ENCODE measurements at places on chromosomes 2 and 18.
A peak's percentile ranks its signal among the peaks of the same experiment; 100 is the strongest.

DNA sequence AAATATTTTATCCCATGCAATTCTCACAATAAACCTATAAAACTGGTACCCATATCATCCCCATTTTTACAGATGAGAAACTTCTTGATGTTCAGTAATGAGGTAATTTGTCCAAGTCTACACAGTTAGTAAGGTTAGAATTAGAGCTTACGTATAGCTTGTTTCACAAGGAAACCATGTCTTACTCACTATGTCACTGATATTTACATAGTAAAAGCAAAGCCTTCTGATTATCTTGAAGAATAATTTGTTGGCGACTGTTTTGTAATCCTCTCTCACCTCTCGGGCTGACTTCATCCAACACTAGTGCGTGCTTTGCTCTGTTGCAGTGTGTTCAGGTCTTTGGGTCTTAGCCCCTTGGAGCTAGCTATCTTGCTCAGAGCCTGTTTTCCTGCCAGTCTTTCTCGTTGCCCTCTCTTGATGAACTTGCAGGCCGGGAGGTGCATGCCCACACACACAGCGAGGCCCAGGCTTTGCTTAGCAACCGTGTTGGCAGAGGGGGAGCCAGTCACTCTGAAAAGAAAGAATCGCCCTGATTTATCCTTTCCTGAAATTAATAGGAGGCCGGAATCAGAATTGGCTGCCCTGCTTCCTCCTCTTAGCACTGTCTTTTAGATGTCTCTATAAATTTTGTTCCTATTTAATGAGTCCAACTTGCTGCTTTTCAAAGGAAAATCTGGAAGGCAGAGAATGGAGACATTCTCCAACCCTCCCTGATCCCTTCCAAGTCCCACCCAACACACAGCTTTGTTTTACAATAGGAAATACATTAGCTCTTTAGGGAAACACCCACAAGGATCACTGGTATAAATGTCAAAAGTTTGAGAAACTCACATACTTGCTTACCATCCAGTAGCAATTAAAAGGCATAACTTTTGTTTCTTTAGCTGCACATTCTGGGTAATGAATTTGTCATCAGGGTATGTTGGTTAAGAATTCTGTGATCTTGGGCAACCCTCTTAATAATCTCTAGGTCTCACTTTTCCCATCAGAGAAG, 97.6 kb upstream of the SEC11C start:
- no peak for DNase-seq

- DNase-seq: no peak
Observed at GRCh38 chr2:147231607-147232006, 613.2 kb upstream of the ACVR2A start.

DNA sequence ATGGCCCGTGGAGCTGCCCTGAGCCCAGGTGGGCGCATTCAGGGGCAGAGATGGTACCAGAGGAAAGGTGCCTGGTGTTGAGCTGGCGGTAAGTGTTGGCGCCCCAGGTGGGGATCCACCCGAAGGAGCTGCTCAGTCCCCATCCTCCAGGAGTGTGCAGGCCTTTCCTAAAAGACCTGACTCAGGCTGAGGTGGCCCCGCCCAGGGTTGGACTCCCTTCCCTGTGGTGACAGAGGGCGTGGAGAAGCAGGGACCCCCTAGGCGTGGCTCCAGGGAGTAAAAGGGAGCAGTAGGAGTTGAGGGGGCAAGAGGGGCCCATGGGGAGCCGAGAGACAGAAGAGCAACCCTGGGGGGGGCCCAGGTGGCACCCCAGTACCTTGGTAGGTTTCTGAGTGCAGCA, 2.4 kb downstream of the OXER1 start:
- no peak for DNase-seq

DNA sequence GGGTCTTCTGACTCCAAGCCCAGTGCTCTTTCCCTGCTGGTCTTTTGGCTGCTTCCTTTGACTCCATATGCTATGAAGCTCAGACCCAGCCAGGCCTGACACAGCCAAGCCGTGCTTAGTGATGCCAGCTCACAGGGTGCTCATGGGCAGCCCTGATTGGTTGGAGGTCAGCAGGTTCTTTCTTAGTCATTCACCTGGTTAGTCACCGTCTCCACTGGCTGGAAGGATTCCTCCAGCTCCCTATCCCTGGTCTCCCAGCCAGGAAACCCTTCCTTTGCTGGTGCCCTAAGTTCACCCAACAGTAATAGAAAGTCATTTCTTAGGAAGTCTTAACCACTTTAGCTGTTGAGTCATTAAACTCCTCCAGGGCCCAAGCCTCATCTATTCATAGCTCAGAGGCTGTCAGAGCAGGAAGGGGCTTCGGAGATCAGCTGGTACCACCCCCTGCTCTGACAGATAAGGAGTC, 3.9 kb downstream of the KCNK3 start:
- peak; percentile 36 for DNase-seq

All from pulmonary artery endothelial cell (primary cell).